DMS79 treated with DMSO at 0.1 percent for 48 hours (cell line): ENCODE measurements at places on chromosomes 1 and 21.

GRCh38 chr21:28936721-28937120, 56.0 kb downstream of the LTN1 start:
- no peak for DNase-seq

DNA sequence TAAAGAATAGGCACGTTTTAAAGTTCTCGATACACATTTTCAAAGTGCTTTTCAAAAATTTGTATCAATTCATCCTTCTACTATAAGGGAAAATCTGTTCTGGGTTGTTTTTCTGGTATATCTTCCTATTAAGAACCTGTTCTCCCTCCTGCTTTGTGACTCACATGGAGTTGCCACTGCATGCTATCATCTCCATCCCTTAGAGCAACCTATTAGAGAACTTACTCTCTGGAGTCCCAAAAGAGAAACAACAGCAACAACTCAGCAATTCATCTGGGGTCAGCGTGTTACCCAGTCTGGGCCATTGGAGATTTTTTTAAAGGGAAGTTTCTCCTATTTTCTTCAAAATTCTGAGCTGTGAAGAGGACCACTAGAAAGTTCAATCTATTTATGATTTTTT, 227.4 kb downstream of the HLX start:
- DNase-seq, result no peak

DNA sequence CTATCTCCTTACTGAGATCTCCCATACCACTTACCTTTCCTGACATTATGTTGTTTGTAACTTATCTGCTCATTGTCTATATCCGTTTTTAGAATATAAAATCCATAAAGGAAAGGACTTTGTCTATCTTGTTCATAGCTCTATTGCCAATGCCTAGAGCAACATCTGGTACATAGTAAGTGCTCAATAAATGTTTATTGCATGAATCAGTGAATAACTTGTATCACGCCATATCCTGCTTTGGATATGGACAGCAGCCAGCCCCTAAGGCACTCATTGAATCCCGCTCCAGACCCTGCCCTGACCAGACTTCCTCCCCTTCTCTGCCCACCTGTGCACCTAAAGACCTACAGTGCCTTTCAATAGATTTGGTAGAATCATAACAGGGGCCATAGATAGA, 298.1 kb upstream of the PLXNA2 start:
- DNase-seq, result no peak

- DNase-seq, result no peak
Observed at GRCh38 chr1:63984257-63984929, 210.6 kb downstream of the ROR1 start.

DNA sequence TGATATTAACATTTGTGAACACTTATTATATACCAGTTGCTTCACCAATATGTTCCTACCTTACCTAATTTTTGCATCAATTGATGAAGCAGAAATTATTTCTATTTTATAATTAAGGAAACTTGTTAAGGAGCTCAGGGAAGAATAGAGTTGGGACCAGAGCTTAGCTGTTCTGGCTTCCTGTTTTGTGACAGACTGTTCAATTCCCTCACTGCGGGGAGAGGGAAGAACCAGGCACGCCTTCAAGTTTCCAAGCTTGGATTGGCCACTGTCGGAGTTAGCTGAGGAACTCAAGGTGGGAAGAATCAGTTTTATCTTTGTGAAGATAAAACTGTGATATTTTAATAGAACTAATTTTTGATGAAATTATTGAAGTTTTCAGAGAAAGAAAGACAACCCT, 142.3 kb upstream of the LMO4 start:
- DNase-seq, result no peak

GRCh38 chr21:26195708-26196107, 25.1 kb upstream of the APP start:
- DNase-seq, result no peak

- no peak for DNase-seq
Observed at GRCh38 chr1:19179597-19180264, 30.3 kb downstream of the UBR4 start.

DNA sequence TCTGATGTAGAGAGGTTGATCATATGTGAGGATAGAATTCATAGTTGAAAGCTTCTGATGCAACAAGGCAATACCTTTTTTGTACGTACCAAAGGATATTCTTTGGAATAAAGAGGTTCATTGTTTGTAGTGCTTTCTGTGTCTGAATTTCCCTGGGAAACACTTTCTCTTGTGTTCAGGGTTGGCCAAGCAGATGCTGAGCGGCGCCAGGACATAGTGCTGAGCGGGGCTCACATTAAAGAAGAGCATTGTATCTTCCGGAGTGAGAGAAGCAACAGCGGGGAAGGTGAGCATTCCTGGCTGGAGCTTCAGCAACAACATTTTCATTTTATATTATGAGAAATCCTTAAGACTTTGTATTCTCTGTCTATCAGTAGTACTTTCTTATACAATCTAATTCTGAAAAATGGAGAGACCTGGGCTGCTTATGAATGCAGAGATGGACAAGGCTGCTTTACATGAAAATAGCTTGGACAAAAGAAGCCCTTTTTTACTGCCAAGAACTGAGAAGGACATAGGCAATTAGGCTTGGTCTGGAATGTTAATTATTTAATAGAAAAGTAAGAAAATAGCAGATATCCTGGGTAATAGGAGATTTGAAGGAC, 85.2 kb downstream of the KIF1B start:
- no peak for DNase-seq

DNA sequence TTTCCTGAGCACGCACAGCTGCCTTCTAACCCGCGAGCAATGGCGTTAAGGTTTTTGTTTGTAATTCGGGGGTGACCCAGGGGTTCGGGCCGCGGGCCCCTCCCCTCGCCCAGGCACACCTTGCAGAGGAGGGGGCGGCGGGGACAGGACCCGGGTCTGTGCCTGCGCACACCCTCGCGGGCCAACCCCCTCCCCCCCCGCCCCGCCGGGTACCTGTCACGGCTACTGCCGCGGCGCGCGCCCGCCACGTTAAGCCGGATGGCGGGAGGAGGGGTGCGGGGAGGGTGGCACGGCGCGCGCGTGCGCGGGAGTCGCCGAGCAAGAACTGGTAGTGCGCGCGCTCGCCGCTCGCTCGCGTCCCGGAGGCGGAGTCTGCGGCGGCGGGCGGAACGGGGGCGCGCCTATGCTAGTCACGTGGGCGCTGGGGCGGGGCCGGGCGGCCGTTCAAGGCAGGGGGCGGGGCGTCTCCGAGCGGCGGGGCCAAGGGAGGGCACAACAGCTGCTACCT, at the start of gene TPTE:
TPTE (plus strand) TSS at position 493 of the 508 bp plus-strand sequence. CDS start 17,141 bp downstream, outside the sequence.
- no peak for DNase-seq

DNA sequence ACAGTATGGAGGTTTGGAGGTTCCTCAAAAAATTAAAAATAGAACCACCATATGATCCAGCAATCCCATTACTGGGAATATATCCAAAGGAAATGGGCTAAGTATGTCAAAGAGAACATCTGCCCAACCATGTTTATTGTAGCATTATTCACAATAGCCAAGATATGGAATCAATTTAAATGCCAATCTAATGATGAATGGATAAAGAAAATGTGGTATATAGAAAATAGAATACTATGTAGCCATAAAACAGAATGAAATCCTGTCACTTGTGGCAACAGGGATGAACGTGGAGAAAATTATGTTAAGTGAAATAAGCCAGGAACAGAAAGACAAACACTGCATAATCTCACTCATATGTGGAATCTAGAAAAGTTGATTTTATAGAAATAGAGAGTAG, 201.7 kb upstream of the AJAP1 start:
- no peak for DNase-seq

DNA sequence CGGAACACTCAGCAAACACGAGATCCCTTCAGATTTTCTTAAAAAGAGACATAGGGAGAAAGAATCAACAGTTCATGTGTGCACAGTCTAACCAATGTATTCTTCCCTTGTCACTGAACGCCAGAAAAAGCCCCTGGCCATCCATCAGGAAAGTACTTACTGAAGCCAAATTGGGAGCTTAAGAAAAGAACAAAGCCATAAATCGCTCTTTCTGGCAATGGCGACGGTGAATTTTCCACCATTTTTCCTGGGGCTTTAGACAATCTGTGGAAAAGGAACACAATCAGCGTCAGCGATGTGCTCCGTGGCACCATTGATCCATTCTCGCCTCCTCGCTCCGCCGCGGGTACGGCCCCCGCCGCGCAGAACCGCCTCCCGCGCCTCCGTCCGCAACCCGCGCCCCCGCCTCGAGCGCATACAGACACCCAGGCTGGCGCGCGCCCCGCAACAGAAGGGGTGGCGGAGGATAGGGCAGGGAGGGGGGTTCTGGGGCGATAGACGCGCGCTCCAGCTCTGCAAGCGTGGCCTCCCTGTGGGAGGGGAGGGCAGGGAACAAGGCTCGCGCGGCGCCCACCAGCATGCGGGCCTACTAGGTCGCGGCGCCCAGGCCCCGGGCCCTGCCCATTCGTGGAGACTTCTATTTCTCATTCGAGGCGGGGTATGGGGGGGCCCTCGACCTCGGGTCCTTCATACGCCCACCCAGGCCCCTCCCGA, 440 bp downstream of the PIGP start:
- DNase-seq, result peak; percentile 79

- DNase-seq, result peak; percentile 61
Observed at GRCh38 chr1:55584526-55585401, 369.6 kb upstream of the USP24 start.

GRCh38 chr1:87867626-87868025, 538.9 kb downstream of the LMO4 start:
- no peak for DNase-seq

- peak; percentile 96 for DNase-seq
Observed at GRCh38 chr1:37149296-37149695, 115.0 kb upstream of the GRIK3 start.

- DNase-seq, result peak; percentile 75
Observed at GRCh38 chr1:163410073-163410999, 88.6 kb downstream of the NUF2 start.

GRCh38 chr1:221683681-221684080, 58.2 kb downstream of the DUSP10 start:
- DNase-seq, result no peak

DNA sequence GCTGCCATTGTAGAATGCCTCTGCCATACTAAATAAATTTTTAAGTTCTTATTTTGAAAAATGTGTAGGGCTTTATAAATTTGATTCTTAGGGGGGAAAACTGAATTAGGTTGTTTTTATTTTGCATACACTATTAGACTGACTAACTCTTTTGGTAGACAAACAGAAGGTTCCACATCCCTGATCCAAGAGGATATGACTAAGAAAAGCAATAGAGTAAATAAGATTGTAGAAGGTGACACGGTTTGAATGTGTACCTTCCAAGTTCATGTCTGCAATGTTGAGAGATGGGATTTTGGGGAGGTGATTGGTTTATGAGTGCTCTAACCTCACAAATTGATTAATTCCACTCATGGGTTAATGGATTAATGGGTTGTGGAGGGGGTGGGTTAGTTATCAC, 127.9 kb downstream of the GLUL start:
- DNase-seq, result no peak

GRCh38 chr21:31195334-31196015, 148.6 kb downstream of the TIAM1 start:
- no peak for DNase-seq

DNA sequence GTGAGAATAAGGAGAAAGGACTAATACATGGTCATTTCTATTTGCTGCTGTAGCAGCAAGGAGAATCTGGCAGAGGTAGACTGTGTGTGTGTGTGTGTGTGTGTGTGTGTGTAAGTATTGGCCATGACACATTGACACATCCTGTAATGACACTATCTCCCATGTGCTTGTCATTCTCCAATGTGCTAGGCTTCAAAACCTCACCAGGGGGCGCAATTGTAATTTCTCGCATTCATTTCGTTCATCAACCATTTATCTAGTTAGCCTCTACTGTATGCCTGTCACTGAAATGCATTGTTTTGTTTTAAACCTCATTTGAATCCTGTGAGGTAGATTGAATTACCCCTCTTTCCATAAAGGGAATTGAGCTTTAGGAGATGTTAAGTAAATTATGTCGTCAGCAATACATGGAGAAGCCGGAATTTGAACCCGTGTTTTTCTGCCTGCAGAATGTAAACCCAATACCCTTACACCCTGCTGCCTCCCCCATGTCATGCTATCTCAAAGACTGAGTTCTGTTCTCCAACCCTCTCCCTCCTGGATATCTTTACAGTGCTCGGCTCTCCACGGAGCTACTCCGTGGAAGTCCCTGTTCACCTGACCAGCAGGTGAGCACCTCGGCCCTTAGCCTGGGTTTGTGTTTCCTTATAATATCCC, 100.8 kb downstream of the UCK2 start:
- DNase-seq, result no peak

DNA sequence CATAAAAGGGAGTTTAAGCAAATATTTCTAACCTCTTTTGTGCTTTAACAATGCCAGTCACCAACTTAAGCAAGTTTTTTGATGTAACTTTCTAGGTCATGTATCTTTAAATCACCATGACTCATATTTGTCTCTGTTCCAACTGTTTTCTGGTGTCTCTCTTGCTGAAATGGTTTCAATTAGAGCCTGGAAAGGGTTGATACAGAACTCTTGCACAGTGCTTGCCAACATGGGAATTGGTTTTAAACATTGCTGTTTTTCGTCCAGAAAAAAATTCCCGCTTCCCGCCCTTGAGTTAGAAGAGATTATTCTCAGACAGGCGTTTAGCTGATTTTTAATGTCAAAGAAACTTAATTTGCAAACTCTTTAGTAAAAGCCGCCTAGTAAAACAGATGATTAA, 46.4 kb upstream of the SLC22A15 start:
- no peak for DNase-seq

DNA sequence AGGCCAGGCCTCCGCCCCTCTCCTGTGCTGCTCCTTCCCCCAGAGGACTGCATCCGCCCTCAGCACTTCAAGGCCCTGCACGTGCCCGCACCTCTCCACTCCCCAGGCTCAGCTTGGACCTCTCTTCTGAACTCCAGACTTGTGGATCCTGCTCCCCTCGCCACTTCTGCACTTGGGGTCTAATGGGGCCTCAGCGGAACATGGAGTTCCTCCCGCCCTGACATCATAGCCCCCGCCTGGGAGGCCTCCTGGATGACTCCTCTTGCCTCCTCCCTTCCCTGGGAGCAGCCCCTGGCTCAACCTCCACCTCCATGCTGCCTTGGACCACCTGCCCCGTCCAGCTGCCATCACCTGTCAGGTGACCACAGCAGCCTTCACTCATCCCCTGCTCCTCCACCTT, 10.1 kb downstream of the OXCT2 start:
- no peak for DNase-seq

DNA sequence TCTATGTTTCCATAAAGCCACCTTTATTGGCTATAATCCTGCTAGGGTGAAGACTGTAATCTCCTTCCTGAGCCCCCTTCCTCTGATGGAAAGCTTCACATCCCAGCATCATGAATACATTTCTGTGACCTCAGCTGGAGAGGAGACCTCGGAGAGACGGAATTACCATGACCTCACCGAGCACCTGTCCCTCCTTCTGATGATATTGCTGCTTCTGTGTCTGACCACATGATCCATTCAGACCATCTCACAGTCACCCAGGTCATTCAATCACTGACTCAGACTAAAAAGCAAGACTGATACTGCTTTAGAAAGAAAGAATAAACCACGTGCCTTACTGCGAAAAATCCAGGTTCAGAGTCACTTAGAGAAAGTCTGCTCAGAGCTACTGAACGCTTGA, 8.8 kb downstream of the KCND3 start:
- DNase-seq, result no peak

DNA sequence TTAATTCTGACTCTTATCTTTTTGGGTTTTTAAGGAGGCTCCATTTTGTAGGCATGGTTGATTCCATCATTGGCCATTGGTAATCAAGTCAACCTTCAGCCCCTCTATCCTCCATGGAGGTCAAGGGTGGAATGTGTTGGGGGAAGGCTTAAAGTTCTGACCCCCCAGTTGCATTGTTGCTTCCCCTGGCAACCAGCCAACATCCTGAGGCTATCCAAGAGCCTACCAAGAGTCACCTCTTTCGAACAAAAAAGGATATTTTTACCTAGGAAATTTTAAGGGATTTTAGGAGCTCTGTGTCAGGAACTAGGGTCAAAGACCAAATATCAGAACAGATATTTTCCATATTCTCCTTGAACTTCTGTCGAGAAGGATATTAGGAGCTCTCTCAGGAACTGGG, 251.8 kb downstream of the RYR2 start:
- no peak for DNase-seq
